HTR-8/SVneo (cell line): ENCODE measurements at places on chromosomes 3 and 15.

GRCh38 chr3:112377568-112378071, 44.7 kb downstream of the CD200 start:
- DNase-seq: no peak

DNA sequence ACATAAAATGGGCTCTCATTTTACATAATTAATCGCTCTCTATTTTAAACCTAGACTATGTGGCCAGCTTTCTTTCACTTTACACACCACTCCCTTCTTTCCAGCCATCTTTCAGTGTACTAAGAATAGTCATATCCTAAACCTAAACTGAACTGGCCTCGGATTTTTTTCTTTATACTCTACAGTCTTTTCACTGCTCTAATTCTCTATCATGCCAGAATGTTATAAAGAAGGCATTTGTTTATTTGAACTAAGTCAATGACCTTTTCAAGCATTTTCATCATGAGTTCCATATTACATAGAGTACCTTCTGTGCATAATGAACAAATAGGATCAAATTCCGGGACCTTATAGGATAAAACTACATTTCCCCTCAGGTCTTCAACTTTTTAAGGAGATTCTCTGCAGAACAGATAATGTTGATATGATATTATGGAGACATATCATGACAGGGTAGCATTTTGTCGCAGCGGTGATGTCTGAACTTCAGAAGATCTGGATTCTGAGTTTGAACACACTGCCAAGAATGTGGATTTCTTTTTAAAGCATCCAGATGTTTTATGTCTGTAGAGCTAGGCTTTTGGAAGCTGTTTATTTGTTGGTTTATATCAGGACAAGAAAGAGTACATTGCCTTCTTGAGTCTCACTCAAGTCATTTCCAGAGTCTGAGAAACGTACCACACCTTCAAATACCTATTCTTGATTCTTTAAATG, 1047.3 kb downstream of the MCTP2 start:
- DNase-seq: no peak

DNA sequence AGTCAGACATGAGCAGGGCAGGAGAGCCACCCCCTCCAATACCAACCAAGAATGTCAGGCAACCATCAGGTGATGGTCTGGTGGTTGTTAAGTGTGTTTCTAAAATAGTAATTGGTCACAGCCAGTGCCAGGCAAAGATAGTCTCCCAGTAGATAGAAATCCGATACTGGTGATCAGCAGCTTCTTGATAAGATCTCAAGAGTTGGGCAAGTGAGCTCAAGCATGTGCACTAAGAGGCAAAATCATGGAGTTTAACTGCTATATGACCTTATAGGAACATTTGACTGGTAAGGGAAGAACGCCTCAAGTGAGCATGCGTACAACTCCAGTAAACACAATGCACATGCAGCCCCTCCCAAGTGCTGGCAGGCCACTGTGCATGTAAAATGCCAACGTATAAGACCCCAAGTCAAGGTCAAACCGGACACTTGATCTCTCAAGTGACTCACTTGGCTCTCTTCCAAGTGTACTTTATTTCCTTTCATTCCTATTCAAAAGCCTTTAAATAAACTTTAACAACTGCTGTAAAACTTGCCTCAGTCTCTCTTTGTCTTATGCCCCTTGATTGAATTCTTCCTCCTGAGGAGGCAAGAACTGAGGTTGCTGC, 36.0 kb upstream of the CBLB start:
- no peak for DNase-seq

DNA sequence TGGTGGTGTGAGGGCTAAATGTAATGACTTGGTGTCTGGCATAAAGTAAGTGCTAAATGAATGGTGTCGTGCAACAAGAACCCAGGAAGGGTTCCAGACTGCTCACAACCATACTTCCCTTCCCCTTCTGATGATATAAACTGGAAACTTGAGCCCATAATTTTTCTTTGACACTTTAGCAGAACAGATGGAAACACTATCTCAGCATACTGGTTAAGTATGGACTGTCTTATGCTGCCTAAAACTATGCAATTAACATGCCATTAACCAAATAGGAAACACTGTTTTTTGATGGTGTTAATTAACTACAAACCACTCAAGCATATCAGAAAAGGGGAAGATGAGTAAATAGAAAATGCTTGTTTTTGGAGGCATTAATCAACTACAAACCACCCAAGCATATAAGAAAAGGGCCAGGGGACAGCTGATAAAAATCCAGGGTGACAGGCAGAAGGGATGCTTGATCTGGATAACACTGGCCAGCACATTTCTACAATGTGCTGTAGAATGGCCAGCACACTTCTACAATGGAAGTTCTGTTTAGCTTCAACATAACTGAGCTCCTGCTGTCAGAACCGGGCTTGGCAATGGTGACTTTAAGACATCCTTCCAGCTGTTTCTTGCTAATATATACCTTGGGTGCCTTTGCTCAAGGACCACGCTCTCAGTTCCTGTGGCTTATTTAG, 85.5 kb upstream of the FAM3D start:
- no peak for DNase-seq

GRCh38 chr3:45632956-45633355, 38.4 kb downstream of the LIMD1 start:
- no peak for DNase-seq

DNA sequence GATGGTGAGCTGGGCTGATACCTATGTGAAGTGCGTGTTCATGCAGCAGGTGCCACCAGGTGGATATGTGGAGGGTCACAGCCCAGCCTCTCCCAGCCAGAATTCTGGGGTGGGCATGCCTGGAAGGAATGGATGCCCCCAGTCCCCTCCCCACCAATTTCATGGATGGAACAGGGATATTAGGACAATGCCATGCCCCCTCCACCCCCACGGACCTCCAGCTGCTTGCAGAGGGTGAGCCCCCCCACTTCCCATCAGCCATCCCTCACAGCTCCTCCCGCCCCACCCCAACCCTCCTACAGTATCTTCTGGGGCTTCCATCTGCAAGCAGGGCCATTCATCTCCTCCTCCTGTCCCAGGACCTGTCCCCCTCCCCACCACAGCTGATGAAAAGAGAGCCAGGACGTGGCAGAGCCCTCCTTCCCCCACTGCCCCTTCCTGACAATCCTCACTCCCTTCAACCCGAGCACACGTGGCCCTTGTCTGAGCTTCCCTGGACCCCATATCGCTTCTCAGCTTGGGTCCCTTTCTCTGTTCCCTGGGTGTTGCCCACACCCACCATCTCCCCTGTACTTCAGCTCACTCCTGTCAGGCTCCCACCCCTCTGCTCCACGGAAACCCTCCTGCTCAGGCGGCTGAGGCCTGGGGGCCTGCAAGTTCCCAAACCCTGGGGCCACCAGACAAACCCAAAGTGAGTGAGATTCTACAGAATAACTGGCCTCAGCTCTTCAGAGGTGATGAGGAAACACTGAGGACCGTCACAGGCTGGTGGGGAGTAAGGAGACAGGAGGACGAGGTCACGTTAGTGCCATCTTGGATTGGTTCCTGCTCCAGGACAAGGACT, 2.8 kb upstream of the SEMA3G start:
- no peak for DNase-seq

DNA sequence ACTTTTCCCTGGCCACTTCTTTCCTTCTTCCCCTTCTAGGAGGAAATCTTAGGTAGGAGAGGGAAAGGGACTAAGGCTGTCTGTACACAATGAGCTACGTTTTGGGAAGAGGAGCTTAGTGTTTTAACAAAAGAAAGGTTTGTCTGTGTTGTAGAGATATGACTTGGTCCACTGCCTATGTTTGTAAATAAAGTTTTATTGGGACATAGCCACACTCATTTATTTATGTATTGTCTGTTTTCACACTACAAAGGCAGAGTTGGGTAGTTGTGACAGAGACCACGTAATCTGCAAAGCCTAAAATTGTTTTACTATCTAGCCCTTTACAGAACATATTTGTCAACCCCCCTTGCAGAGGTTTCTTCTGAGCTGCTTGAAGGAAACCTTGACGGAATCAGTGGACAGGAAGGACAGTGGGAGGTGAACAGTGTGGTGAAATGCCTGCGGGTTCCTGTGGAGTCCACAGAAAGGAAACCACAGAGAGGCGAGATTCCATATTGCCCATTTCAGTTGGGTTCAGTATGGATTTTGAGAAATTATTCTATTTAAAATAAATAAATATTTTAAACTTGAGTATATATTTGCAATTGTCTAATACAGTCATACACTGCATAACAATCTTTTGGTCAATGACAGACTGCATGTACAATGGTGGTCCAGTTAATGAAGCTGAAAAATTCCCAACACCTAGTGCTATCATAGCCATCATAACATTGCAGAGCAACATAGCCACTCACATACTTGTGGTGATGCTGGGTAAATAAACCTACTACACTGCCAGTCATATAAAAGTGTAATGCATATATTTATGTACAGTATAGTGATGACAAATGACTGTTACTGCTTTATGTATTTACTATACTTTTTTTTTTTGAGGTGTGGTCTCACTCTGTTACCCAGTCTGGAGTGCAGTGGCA, 157.9 kb upstream of the NUDT16 start:
- no peak for DNase-seq

- no peak for DNase-seq
Observed at GRCh38 chr3:139974809-139975425, 39.9 kb downstream of the CLSTN2 start.

DNA sequence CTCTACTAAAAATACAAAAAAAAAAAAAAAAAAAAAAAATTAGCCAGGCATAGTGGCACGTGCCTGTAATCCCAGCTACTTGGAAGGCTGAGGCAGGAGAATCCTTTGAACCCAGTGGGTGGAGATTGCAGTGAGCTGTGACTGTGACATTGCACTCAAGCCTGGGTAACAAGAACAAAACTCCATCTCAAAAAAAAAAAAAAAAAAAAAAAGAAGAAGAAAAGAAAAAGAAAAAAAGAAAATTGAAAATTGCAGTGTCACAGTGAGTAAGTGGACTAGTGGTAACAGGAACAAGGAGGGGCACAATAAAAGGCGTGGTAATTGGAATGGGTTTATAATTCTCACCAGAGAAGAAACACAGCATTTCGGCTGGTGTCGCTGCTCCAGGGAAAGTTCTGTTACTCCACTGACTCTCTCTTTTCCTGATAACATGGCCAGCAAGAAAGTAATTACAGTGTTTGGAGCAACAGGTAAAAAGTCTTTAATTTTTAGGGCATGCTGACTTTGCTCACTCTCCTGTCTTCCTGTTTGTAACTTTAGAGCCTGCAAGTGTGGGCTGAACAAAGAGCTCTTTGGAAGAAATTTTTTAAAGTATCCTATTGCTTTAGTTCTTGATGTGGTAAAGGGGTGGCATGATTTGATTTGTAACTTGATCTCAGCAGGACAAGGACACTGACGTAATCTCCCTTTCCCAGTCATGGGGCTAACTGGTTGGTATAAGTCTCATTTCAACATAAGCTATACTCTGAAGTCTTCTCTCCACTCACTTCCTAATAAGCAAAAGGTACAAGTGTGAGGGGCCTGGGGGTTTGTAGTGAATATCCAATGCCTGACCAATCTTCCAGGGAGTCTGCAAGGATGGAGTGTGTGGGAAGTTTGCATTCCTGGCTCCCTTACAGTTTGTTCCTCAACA, 22.1 kb upstream of the TRA2B start:
- DNase-seq: peak; percentile 44

DNA sequence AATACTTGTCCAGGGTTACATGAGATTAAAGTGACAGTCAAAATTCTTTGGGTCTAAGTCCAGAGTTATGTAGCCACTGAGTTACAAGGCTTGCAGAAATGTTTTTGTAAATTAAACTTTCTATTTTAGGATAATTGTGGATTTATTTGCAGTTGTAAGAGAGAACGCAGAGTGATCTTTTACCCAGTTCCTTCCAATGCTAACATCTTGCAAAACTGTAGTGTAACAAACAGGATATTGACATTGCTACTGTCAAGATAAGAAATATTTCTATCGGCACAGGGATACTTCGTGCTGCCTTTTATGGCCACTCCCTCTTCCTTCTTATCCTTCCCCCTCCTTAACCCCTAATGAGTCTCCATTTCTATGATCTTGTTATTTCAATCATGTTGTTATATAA, 1022.9 kb downstream of the MCTP2 start:
- no peak for DNase-seq

DNA sequence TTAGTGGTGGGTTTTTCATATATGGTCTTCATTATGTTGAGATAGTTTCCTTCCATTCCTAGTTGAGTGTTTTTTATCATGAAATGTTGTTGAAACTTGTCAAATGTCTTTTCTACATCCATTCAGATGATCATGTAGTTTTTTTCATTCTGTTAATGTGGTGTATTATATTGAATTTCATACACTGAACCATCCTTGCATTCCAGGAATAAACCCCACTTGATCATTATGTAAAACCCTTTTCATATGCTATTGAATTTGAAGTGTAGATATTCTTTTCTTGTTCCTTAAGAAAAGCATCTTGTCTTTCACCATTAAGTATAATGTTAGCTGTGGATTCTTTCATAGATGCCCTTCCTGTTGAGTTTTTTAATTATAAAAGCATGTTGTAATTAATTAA, 42.9 kb downstream of the PIAS1 start:
- DNase-seq: no peak

- DNase-seq: no peak
Observed at GRCh38 chr3:111701292-111701906, 106.3 kb upstream of the ZBED2 start.

DNA sequence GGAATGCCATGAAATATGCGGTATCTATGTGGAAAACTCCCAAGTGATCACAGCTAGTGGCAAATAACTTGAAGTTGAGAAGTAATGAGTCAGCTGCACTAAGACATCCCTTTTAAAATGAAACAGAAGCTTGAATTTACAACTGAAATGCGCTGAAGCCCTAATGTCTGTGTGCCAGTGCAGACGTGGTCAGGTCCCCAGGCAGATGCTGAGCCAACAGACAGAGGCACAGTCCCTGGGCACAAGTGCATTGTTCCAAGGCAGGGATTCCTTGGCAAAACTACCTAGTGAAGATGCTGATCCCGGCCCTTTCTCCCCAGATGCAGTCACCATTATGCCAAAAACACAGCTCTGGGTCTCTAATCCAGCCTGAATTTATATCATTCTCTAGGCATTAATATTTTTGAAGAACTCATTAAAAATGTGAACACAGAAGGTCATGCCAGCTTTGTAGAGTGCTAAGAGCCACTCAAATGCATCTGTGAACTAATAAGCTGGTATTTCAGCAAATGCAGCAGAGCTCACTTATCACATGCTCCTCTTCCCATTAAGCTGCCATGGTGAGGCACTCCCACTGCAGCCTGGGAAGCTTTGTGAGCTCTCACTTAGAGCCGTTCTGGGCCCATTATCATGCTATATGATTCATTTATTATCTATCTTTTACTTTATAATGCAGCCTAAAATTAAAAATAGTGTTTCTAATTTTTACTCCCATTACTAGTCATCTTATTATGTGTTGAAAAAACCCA, 200.1 kb downstream of the GABRB3 start:
- no peak for DNase-seq

DNA sequence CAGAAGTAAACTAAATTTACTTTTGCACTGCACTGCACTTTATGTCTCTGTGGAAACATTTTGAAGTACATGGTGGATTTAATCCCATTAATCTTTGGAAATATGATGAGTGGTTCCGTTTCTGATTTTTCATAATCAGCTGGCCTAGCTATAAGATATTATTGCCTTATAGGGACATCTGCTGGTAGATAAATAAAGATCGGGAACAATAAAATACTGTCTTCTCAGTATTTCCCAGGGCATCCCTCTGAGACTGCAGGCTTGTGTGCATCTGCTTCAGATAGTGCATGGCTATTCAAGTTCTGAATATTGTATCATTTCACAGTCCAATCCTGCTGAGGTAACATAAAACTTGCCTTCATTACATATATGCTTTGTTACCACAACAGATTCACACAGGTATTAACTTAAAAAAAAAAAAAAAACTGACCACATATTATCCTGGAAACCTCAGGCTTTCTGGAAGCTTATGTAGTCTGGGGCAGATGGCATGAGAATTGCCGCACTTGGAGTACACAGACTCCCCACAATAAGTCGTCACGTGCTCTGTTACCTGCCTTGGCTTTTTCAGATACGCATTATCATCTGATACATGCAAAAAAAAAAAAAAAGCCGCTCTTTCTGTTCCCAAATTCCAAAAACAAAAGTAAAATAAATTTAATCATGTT, 330.8 kb upstream of the AGTR1 start:
- peak; percentile 12 for DNase-seq
